ENCODE measurements at places on chromosomes 16 and 17.

- DNase-seq: no peak
These were observed 31.9 kb downstream of the MYO18A start for GRCh38 chr17:29148257-29148789.

- no peak for DNase-seq
These were observed 36.8 kb upstream of the PABPN1L start for GRCh38 chr16:88903267-88903666.

DNA sequence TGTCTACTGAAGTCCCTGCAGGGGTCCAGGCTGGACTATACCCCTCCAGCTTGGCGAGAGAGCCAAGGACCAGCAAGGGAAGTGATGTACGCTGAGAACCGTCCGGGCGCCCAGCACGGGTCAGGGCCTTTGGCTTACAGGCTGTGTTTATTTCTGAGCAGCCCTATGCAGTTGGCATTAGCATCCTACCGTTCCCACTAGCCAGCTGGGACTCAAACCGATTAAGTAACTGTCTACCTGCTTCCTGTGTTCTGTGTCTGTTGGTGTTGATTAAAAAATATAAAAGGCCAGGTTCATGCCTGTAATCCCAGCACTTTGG, 73.8 kb downstream of the CMIP start:
- DNase-seq: no peak

- peak; percentile 49 for DNase-seq
These were observed 1.1 kb downstream of the MAPT start for GRCh38 chr17:45895304-45895968.

GRCh38 chr16:23006380-23006779, 142.9 kb downstream of the USP31 start:
- no peak for DNase-seq

GRCh38 chr16:54417384-54417783, 130.8 kb upstream of the IRX3 start:
- DNase-seq: no peak

DNA sequence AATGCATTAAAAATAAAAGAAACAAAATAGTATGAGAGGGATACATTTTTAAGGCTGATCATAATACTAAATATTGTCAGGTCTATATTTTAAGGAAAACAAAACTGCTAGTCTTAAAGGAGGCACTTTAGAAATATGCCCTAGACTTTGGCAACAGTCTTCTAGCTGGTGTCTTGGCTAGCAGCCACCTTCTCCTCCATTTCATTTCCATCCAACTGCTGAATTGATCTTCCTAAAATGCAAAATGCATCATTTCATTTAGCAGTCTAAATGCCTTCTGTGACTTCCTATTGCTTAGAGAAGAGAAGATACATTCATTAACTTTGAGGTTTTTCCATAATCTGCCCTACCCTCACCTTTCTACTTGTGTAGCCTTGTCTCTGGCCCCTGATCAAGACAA, 1404.1 kb downstream of the CDH11 start:
- no peak for DNase-seq

- DNase-seq: no peak
These were observed 8.3 kb downstream of the SRP68 start for GRCh38 chr17:76063875-76064546.

All from posterior cingulate gyrus (tissue), 11 donors.